ENCODE measurements at places on chromosomes 5 and 9.

DNA sequence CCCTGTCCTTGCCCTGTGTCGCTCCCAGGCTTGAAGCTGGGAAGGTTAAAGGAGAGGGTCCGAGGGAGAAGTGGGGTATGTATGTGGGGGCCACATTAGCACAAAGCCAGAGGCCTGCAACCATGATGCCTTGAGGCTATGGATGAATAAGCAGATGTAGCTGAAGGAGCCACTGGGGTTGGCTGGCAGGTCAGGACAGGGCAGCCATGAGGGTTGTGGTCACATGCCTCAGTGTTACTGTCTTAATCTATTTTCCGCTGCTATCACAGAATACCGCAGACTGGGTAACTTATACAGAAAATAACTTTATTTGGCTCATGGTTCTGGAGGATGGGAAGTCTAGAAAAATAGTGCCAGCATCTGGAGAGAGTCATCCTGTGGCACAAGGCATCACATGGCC lies 9.2 kb upstream of the GRHPR start:
- no peaks in the 10 kb centered on the region for H3K36me3 ChIP-seq
- H3K4me1 ChIP-seq, result peaks cover 19% of the 10 kb centered on the region
- no peak for DNase-seq
- H3K27ac ChIP-seq, result peak overlapping the region; percentile 67
- H3K27me3 ChIP-seq, result no peaks in the 10 kb centered on the region
- H3K4me3 ChIP-seq, result no peak overlapping the region

- H3K36me3 ChIP-seq, result no peaks in the 10 kb centered on the region
- no peaks in the 10 kb centered on the region for H3K27me3 ChIP-seq
- DNase-seq, result no peak
- H3K4me3 ChIP-seq, result no peak overlapping the region
- peak overlapping the region; percentile 56 for H3K27ac ChIP-seq
These were observed 39.8 kb downstream of the NEK6 start for GRCh38 chr9:124297551-124297901.

- peaks cover 14% of the 10 kb centered on the region for H3K36me3 ChIP-seq
- peak overlapping the region; percentile 67 for H3K27ac ChIP-seq
- H3K27me3 ChIP-seq, result no peaks in the 10 kb centered on the region
- peak; percentile 74 for DNase-seq
- peaks cover 52% of the 10 kb centered on the region for H3K4me1 ChIP-seq
These were observed 94.6 kb downstream of the ZNF608 start for GRCh38 chr5:124651663-124652513.

DNA sequence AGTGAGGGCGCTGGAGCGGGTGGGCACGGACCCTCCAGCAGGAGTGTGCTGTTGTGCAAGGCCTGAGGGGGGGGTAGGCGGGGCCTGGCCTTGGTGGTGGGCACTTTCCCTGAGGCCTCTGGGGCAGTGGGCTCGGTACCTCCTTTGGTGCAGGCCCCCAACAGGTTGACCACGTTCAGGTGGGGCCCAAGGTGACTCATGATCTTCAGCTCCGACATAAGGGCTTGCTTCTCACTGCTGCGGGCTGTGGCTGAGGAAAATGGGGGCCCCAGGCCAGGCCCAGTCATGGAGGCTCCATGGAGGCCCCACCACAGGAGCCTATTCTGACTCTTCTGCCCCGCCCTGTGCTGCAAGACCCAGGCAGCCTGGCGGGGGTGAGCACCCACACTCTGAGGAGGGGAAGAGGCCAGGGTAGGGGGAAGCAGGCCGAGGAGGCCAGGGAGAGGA lies 31.5 kb downstream of the PDGFRB start:
- no peak for DNase-seq
- H3K4me3 ChIP-seq, result no peak overlapping the region
- H3K27me3 ChIP-seq, result no peaks in the 10 kb centered on the region
- no peaks in the 10 kb centered on the region for H3K4me1 ChIP-seq
- no peak overlapping the region for H3K27ac ChIP-seq

DNA sequence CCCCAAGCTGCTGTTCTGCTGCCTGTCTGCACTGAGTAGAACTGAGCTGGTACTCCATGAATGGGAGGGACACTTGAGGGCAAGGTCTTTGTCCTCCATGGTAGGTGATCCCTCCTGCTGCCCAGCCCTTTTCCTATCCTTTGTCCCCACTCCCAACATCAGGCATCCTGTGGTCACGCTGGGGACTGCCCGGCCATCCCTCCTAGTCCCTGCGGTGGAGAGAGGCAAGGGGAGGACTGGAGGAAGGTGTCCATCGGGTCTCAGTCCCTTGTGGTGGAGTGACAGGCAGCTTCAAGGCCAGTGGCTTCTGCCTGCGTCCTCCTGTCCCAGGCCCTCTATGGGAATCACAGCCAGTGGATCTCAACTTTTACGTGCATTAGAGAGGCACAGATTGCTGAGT lies 25.9 kb downstream of the ROR2 start:
- H3K27me3 ChIP-seq, result no peaks in the 10 kb centered on the region
- no peak for DNase-seq
- H3K4me1 ChIP-seq, result peaks cover 15% of the 10 kb centered on the region
- no peak overlapping the region for H3K27ac ChIP-seq

DNA sequence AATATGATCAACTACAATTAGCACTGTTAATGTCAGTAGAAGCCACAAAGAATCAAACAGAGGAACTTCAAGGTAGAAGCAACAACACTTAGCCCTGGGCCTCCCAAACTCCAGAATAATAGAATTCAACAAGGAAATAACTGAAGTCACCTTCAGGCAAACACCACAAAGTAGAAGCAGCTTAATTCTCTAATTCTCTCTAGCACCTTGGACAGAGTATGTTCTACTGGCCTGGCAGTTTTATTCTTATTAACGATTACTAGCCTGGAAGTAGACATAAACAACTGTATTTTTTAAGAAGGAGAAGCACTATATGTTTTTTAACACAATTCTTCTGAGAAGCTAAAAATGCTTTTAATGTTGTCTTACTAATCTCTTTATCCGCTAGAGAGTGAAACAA lies 911.9 kb downstream of the DTWD2 start:
- DNase-seq, result no peak
- H3K27me3 ChIP-seq, result peaks cover 2% of the 10 kb centered on the region
- H3K27ac ChIP-seq, result no peak overlapping the region
- H3K4me1 ChIP-seq, result no peaks in the 10 kb centered on the region
- no peak overlapping the region for H3K4me3 ChIP-seq

GRCh38 chr9:75889977-75890471 lies 449 bp upstream of the PCSK5 start:
- peaks cover 33% of the 10 kb centered on the region for H3K27me3 ChIP-seq
- peaks cover 48% of the 10 kb centered on the region for H3K4me1 ChIP-seq
- peak overlapping the region; percentile 87 for H3K27ac ChIP-seq
- H3K4me3 ChIP-seq, result peak overlapping the region; percentile 86
- DNase-seq, result peak; percentile 44

- no peak overlapping the region for H3K4me3 ChIP-seq
- H3K4me1 ChIP-seq, result peaks cover 10% of the 10 kb centered on the region
- no peaks in the 10 kb centered on the region for H3K36me3 ChIP-seq
- H3K27ac ChIP-seq, result peak overlapping the region; percentile 3
- DNase-seq, result no peak
- H3K27me3 ChIP-seq, result peaks cover 24% of the 10 kb centered on the region
These were observed 66.7 kb downstream of the HRH2 start for GRCh38 chr5:175724314-175725275.

GRCh38 chr5:137695651-137696428 lies 40.0 kb downstream of the KLHL3 start:
- no peaks in the 10 kb centered on the region for H3K27me3 ChIP-seq
- no peak for DNase-seq
- no peak overlapping the region for H3K27ac ChIP-seq
- H3K4me1 ChIP-seq, result peaks cover 18% of the 10 kb centered on the region

Data from mesothelial cell of epicardium (in vitro differentiated cells).